Neural crest cell (in vitro differentiated cells): ENCODE measurements at places on chromosomes 13 and 19. TPM values are rescaled to one million over a fixed set of nuclear protein-coding genes. Genes with fewer than 3 reads are reported as not detected.

DNA sequence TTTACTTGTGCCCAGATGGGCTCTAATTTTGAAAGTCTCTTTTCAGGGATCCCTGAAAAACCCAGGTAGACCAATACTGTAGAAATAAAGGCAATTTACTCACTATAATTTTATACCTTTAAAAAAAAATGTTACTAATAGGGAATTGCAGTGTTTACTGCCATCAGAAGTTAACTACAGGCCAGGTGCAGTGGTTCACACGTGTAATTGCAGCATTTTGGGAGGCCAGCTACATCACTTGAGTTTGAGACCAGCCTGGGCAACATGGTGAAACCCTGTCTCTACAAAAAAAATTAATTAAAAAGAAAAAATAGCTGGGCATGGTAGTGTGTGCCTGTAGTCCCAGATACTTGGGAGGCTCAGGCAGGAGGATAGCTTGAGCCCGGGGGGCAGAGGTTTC, 10.2 kb downstream of the USP12 start:
- no peak for DNase-seq
- peaks cover 25% of the 10 kb centered on the region for H3K36me3 ChIP-seq
- H3K4me3 ChIP-seq, result no peak overlapping the region
- H3K27me3 ChIP-seq, result no peaks in the 10 kb centered on the region
- no peak overlapping the region for H3K27ac ChIP-seq

- H3K4me3 ChIP-seq, result no peak overlapping the region
- no peak for DNase-seq
- no peak overlapping the region for H3K27ac ChIP-seq
- peaks cover 82% of the 10 kb centered on the region for H3K27me3 ChIP-seq
- peaks cover 20% of the 10 kb centered on the region for H3K4me1 ChIP-seq
These were observed 7.1 kb downstream of the CRLF1 start for GRCh38 chr19:18599485-18599884.

GRCh38 chr19:2355168-2356035, 4.7 kb upstream of the TMPRSS9 start:
- no peak for DNase-seq
- peaks cover 6% of the 10 kb centered on the region for H3K4me1 ChIP-seq
- H3K36me3 ChIP-seq, result no peaks in the 10 kb centered on the region
- H3K27me3 ChIP-seq, result peaks cover 22% of the 10 kb centered on the region
- peak overlapping the region; percentile 43 for H3K27ac ChIP-seq
- no peak overlapping the region for H3K4me3 ChIP-seq

- H3K4me1 ChIP-seq, result peaks cover 41% of the 10 kb centered on the region
- no peak for DNase-seq
- no peaks in the 10 kb centered on the region for H3K27me3 ChIP-seq
- H3K27ac ChIP-seq, result no peak overlapping the region
- no peaks in the 10 kb centered on the region for H3K36me3 ChIP-seq
These were observed 170.7 kb downstream of the DCT start for GRCh38 chr13:94308832-94309231.

GRCh38 chr13:106402866-106403265, 132.6 kb downstream of the EFNB2 start:
- H3K27ac ChIP-seq, result no peak overlapping the region
- no peaks in the 10 kb centered on the region for H3K27me3 ChIP-seq
- no peak overlapping the region for H3K4me3 ChIP-seq

The KLK3 gene
- not detected in 2 replicates for total RNA-seq

DNA sequence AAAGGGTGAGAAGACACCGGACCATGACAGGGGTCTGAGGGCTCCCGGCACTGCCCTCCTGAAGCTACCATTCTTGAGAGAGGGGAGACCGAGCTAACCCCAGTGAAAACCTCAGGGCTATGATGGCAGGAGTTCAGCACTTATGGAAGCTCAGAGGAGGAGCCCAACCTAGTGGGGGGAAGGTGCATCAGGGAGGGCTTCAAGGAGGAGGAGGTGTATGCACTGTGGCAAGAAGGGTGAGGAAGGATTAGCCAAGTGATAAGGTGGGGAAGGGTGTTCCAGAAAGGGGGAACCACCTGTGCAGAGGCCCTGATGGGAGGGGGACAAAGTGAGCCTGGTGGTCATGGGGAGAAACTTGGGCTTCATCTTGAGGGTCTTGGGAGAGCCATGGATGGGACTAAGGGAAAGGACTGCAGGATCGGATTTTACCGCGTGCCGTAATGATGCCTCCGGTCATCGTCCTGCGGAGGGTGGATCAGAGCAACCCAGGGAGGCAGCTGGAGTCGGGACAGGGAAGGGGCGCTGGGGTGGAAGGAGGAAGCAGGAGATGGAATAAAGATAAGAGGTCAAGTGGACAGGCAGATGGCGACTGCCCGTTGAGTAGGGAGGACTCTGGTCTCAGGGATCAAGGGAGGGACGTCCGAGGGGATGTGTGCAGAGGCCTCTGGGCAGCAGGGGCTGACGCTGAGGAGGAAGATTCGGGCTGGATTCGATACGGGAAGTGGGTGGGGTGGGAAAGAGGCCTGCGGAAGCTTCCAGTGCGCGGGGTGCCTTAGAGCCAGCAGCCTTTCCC, 13.3 kb upstream of the PSMD8 start:
- H3K36me3 ChIP-seq, result no peaks in the 10 kb centered on the region
- no peak for DNase-seq
- H3K4me1 ChIP-seq, result peaks cover 9% of the 10 kb centered on the region
- H3K27me3 ChIP-seq, result peaks cover 67% of the 10 kb centered on the region

DNA sequence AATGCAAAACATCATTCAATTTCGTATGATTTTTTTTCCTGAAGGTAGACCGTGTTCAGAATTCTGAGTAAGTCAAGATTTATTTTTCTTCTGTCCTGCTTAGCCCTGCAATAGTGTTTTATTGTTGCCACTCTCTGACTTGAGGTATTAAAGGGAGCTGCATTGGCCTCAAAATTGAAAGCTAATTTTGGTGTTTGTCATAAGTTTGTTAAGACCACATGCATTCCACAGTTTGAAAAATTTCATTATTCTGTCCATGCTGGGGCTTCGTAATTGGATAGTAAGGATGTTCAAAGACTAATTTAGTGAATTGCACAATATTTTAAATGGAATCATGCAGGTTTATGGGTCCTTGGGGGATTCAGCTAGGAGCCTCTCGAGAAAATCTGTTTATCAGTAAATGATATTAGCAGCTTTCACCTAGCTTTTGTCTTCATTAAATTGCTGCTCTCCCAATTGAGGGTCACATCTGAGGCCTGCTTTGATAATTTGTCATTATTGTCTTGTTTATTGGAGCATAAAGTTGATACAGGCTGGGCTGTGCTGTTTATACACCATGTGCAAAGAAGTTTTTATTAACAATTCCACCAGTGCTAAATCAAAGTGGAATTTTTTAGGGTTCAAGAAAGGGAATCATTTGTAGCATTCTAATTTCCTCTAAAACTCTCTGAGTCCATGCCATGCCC, 339.8 kb upstream of the OBI1 start:
- no peak overlapping the region for H3K4me3 ChIP-seq
- DNase-seq, result no peak

The CCDC70 gene
- total RNA-seq, result not detected in 2 replicates

The SLC17A7 gene
- total RNA-seq, result 0.23 TPM in 1 of 2 replicates, not detected in the other

DNA sequence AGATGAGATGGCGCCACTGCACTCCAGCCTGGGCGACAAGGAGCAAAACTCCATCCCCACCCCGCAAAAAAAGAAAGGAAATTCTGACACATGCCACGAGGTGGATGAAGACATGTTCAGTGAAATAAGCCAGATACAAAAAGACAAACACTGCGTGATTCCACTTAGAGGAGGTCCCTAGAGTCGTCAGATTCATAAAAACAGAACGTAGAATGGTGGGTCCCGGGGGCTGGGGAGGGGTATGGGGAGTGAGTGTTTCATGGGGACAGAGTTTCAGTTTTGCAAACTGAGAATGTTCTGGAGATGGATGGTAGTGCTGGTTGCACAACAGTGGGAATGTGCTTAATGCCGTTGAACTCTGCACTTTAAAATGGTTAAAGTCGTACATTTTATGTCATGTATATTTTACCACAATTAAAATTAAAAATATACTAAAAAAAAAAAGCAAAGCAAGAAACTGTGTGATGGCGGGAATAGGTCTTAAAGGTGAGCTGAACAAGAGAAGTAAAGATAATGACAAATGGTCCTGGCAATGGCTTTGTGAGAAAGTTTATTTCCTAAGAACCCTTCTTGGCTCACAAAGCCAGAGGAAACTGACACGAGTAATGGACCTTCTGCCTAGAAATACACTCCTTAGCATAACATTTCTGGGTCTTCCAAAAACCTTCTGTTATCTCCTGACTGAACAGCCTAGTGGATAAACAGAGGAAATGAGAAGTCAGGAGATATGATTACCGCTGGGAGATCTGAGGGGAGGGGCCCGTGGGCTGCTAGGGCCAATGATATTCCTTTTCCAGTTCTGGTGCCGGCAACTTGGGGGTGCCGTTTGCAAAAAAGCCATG, 4.2 kb upstream of the SPC24 start:
- no peak overlapping the region for H3K27ac ChIP-seq
- no peaks in the 10 kb centered on the region for H3K27me3 ChIP-seq
- DNase-seq, result no peak
- H3K4me1 ChIP-seq, result peaks cover 12% of the 10 kb centered on the region
- H3K4me3 ChIP-seq, result no peak overlapping the region

The PDE4C gene
- 0.09 and 0.25 TPM in 2 replicates for total RNA-seq

DNA sequence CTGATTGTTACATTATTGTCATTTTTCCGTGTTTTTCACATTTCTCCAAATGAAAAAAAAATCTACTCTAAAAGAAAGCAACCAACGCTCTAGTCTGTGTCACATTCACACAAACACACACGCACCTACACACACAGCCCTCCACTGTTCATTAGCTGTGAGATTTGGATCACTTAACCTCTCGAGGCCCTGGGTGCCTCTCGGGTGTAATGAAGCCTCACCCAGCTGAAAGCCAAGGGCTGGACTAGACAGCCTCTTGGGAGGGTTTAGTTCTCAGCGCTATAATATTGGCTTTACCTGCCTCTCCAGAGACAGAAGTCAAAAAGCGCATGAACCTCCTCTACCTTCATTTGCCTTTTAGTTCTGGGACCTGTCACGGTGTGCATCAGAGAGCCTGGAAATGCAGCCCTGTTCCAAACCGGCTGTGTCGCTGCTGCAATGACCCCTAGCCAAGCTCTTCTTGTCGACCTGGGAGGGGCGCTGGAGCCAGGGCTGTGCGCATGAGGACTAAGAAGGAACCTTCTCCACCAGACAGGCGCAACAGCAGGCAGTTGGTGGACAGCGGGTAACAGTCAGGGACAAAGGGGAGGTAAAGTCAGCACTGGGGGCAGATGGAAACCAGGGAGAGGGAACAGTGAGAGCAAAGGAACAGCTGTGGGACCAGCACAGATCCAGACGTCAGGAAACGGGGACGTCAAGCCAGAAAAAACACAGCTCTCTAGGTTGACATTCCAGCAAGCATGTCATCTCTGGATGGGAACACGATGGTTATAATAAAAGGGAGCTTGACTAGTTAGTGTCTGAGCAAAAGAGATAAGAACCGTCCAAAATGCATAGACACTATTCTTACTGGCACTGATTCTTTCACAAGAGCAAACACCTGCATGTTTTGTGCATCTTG, 375.9 kb downstream of the EFNB2 start:
- H3K27ac ChIP-seq, result no peak overlapping the region
- no peaks in the 10 kb centered on the region for H3K4me1 ChIP-seq
- no peak overlapping the region for H3K4me3 ChIP-seq
- H3K36me3 ChIP-seq, result peaks cover 3% of the 10 kb centered on the region
- H3K27me3 ChIP-seq, result no peaks in the 10 kb centered on the region

- H3K27me3 ChIP-seq, result no peaks in the 10 kb centered on the region
- H3K36me3 ChIP-seq, result no peaks in the 10 kb centered on the region
- H3K27ac ChIP-seq, result no peak overlapping the region
- H3K4me3 ChIP-seq, result no peak overlapping the region
These were observed 55.8 kb upstream of the NBEA start for GRCh38 chr13:34886121-34886875.

DNA sequence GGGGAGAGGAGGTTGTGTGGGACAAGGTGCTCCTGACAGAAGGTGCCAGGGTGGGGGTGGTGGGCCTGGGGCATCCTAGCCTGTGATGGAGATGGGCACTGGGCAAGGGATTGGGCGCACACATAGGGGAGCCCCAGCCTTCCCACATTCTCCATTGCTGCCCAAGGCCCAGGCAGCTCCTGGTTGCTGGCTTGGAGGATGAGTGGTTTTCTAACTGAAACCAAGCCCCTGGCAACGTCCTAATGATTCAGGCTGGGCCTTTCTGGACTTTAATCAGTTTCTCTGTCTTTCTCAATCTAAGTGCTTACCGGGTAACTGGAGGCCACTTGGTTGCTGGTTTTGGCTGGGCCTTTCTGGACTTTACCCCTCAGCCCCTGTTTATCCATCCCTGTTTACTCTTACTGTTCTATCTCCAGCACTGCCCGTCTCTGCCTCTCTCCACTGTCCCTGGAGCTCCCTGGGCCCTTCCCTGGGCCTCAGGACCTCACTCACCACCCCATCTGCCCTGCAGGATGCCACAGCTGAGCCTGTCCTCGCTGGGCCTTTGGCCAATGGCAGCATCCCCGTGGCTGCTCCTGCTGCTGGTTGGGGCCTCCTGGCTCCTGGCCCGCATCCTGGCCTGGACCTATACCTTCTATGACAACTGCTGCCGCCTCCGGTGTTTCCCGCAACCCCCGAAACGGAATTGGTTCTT, 354 bp downstream of the CYP4F3 start:
- peaks cover 10% of the 10 kb centered on the region for H3K36me3 ChIP-seq
- no peaks in the 10 kb centered on the region for H3K4me1 ChIP-seq
- H3K4me3 ChIP-seq, result no peak overlapping the region
- no peak overlapping the region for H3K27ac ChIP-seq
- DNase-seq, result no peak

The KANK3 gene
- 0.66 and 0.77 TPM in 2 replicates for total RNA-seq

The SIGLEC10 gene
- not detected in 2 replicates for total RNA-seq

The LHB gene
- not detected in 2 replicates for total RNA-seq

The ZBTB32 gene
- not detected in 2 replicates for total RNA-seq

The TMPRSS9 gene
- 0.12 TPM in 1 of 2 replicates, not detected in the other for total RNA-seq

DNA sequence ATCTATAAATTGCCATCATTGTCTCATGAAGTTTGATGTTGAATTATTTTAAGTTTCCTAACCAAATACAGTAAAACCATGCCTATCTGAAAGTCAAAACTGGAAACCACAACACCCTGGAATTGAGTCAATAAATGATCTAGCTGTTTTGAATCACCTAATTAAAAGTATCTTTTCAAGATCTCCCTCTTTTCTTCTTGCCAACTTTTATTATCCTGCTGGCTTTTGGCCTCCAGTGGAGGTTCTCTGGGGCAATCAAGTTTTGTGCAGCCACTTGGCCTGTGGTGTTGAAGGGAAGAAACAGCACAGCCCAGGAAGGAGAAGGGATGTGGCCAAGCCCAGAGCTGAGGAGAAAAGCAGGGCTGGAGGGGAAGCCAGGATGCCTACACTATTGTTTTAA, 255.4 kb downstream of the COG6 start:
- no peaks in the 10 kb centered on the region for H3K27me3 ChIP-seq
- no peak overlapping the region for H3K27ac ChIP-seq
- H3K4me1 ChIP-seq, result no peaks in the 10 kb centered on the region
- H3K4me3 ChIP-seq, result no peak overlapping the region
- no peak for DNase-seq
- H3K36me3 ChIP-seq, result no peaks in the 10 kb centered on the region

The IGFL1 gene
- not detected in 2 replicates for total RNA-seq

GRCh38 chr19:14472202-14472938, 2.8 kb downstream of the PTGER1 start:
- H3K4me3 ChIP-seq, result no peak overlapping the region
- peak; percentile 95 for DNase-seq
- H3K27ac ChIP-seq, result no peak overlapping the region

- DNase-seq, result no peak
- no peak overlapping the region for H3K4me3 ChIP-seq
- H3K27ac ChIP-seq, result peak overlapping the region; percentile 99
- H3K4me1 ChIP-seq, result peaks cover 55% of the 10 kb centered on the region
These were observed 97.9 kb upstream of the RNF113B start for GRCh38 chr13:98274921-98275487.

GRCh38 chr13:33683376-33683775, 134.6 kb upstream of the RFC3 start:
- no peaks in the 10 kb centered on the region for H3K27me3 ChIP-seq
- H3K36me3 ChIP-seq, result peaks cover 6% of the 10 kb centered on the region
- H3K4me1 ChIP-seq, result peaks cover 23% of the 10 kb centered on the region
- no peak overlapping the region for H3K27ac ChIP-seq
- no peak for DNase-seq

The ZNF90 gene
- total RNA-seq, result 27.3 and 27.4 TPM in 2 replicates
